ENCODE measurements at places on chromosomes 5 and 9.

GRCh38 chr5:158923799-158924551, 175.7 kb downstream of the EBF1 start:
- DNase-seq: no peak
- no peak overlapping the region for H3K4me3 ChIP-seq
- H3K27ac ChIP-seq: no peak overlapping the region
- no peaks in the 10 kb centered on the region for H3K4me1 ChIP-seq
- no peaks in the 10 kb centered on the region for H3K36me3 ChIP-seq

- peak overlapping the region; percentile 83 for H3K4me3 ChIP-seq
- no peaks in the 10 kb centered on the region for H3K27me3 ChIP-seq
- no peak for DNase-seq
- H3K27ac ChIP-seq: peak overlapping the region; percentile 96
These were observed 8.5 kb downstream of the CDC42SE2 start for GRCh38 chr5:131272307-131272706.

DNA sequence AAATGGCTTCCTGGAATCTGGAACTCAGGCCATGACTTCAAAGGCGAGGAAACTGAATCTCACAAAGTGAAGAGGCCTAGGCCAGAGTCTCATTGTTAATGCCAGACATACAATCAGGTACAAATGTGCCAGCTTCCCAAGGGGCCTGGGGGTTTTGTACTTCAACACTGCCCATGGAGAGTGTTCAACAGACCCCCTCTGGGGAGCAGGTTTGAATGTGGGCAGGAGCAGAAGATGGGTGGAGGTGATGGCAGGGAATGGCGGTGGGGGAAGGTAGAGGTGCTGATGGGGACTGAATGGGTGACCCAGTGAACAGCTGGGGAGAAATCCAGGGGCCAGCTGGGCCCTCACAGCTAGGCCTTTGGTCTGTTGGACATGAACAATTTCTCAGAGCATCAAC, 12.0 kb downstream of the FOXI1 start:
- peaks cover 59% of the 10 kb centered on the region for H3K27me3 ChIP-seq
- H3K4me1 ChIP-seq: no peaks in the 10 kb centered on the region
- no peak overlapping the region for H3K4me3 ChIP-seq
- no peak overlapping the region for H3K27ac ChIP-seq

DNA sequence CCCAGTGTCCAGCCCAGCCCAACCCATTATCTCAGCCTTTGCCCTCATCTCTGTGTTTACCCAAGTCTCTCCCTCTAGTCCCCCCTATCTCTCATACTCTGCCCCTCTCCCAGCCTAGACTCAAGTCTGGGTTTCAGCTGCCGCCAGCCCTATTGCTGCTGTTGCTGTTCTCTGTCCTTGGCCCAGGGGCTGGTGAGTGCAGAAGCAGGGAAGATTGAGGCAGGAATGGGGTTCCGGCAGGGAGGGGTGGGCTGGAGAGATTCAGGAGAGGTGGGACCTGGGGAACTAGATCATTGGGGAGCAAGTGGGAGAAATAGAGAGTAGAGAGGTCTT, 702 bp downstream of the TMEM8B start:
- peak overlapping the region; percentile 89 for H3K4me3 ChIP-seq
- peak overlapping the region; percentile 96 for H3K27ac ChIP-seq
- no peak for DNase-seq
- peaks cover 5% of the 10 kb centered on the region for H3K36me3 ChIP-seq
- H3K4me1 ChIP-seq: peaks cover 43% of the 10 kb centered on the region

- H3K27ac ChIP-seq: no peak overlapping the region
- no peak for DNase-seq
- no peak overlapping the region for H3K4me3 ChIP-seq
- no peaks in the 10 kb centered on the region for H3K36me3 ChIP-seq
These were observed 212.7 kb downstream of the DCP2 start for GRCh38 chr5:113189291-113189690.

GRCh38 chr9:95522871-95523370, 6.2 kb upstream of the PTCH1 start:
- no peak overlapping the region for H3K4me3 ChIP-seq
- peaks cover 22% of the 10 kb centered on the region for H3K27me3 ChIP-seq
- no peak for DNase-seq

- no peak for DNase-seq
- H3K27me3 ChIP-seq: no peaks in the 10 kb centered on the region
- H3K36me3 ChIP-seq: peaks cover 6% of the 10 kb centered on the region
- peaks cover 65% of the 10 kb centered on the region for H3K4me1 ChIP-seq
- no peak overlapping the region for H3K4me3 ChIP-seq
These were observed 45.2 kb upstream of the NEK6 start for GRCh38 chr9:124212381-124213050.

- H3K36me3 ChIP-seq: peaks cover 60% of the 10 kb centered on the region
- DNase-seq: no peak
- H3K4me3 ChIP-seq: peak overlapping the region; percentile 99
- no peaks in the 10 kb centered on the region for H3K27me3 ChIP-seq
- H3K27ac ChIP-seq: peak overlapping the region; percentile 97
These were observed 1.3 kb downstream of the MED10 start for GRCh38 chr5:6376974-6377520.

DNA sequence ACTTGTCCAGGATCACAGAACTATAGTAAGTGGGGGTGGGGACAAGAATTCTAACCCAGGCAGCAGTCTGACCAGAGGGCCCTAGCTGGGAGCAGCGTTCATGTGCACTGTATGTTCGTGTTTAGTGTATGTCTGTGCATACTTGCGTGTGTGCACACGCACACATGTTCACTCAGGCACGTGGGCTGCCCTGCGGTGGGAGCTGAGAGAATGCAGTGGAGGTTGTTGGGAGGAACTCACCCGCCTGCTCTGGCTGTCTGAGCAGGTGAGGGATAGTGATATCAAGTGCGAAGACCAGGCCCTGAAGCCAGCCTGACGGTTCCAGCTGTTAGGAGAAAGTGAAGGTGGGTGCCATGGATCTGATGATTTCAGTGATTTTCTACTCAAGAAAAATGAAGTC, 942 bp downstream of the DCANP1 start:
- no peak for DNase-seq
- H3K36me3 ChIP-seq: no peaks in the 10 kb centered on the region
- no peak overlapping the region for H3K4me3 ChIP-seq

DNA sequence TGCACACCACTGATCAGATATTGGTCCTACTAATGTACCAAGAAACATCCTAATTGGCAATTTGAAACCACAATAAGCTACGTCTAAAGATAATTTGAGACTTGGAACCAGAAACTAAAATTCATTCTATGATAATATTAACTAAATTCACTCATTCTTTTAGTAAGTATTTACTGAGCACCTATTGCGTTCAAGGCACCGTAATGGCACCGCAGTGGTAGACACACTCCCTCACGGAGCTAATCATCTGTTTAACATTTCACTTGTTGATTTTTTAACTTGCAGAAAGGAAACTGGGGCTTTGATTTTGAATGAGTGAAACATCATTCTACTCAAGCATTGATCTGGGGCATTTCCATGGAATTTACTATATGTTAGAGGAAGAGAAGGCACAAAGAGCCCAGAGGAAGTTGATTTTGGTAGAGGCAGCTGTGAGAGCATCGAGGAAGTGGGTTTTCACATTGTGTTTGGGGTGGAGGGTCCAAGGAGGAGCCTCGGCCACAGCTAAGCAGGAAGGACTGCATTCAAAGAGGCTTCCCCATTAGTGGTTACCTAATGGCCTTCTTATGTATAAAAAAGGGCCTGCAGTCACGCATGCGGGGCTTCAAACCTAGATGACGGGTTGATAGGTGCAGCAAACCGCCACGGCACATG, 7.1 kb downstream of the RAPGEF1 start:
- H3K4me3 ChIP-seq: peak overlapping the region; percentile 71
- DNase-seq: no peak
- peaks cover 82% of the 10 kb centered on the region for H3K4me1 ChIP-seq
- H3K36me3 ChIP-seq: peaks cover 38% of the 10 kb centered on the region
- H3K27me3 ChIP-seq: no peaks in the 10 kb centered on the region

All from central memory CD8-positive, alpha-beta T cell (primary cell).